ENCODE measurements at places on chromosomes 13 and 19.
A peak's percentile ranks its signal among the peaks of the same experiment; 100 is the strongest.

DNA sequence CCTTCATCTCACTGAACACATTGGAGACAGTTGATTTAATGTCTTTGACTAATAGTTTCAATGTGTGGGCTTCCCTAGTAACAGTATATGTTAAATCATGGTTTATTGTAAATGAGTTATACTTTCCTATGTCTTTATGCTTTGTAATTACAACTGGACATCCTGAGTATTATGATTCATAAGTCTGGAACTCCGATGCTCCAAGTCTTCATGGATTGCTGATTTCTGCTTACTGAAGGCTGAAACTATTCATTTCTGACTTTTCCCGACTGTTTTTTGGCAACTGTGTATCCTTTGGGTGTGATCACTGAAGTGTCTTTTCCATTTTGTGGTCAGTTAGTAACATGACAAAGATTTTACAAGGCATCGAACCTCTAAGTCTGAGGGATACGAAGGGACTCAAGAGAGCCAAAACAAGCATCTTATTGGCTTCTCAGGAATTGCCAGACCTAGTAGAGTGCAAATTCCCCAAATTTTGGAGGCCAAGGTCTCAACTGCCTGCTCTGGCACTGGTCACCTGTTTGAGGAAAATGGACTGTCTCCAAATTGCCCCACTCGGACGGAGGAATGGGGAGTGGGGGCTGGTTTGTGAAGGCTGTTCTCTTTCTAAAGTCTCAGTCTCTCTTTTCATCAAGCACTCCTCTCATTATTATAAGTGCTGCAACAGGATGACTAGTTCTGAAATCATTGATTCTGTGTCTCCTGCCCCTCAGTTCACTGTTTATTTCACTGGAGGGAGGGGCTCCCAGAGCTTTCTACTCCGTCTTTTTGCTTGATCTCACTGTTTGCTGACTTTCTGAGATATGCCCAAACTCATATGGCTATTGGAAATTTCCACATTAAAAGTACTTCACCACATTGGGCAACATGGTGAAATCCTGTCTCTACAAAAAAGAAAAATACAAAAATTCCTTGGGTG lies 20.2 kb upstream of the CD70 start:
- DNase-seq = peak; percentile 90

DNA sequence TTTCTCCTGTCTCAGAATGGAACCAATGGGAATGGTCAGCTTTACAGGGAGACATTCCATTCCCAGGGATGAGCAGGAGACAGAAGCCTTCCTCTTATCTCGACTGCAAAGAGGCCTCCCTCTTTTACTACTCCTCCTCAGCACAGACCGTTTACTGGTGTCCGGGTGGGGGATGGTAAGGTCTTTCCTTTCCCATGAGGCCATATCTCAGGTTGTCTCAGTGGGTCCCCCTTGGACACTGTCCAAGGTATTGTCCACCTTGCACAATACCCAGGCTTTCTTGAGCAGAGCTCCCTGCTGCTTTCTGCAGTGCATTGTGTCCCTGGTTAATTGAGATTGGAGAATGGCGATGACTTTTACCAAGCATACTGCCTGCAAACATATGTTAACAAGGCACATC lies 7.5 kb upstream of the ZNF808 start:
- no peak for DNase-seq

DNA sequence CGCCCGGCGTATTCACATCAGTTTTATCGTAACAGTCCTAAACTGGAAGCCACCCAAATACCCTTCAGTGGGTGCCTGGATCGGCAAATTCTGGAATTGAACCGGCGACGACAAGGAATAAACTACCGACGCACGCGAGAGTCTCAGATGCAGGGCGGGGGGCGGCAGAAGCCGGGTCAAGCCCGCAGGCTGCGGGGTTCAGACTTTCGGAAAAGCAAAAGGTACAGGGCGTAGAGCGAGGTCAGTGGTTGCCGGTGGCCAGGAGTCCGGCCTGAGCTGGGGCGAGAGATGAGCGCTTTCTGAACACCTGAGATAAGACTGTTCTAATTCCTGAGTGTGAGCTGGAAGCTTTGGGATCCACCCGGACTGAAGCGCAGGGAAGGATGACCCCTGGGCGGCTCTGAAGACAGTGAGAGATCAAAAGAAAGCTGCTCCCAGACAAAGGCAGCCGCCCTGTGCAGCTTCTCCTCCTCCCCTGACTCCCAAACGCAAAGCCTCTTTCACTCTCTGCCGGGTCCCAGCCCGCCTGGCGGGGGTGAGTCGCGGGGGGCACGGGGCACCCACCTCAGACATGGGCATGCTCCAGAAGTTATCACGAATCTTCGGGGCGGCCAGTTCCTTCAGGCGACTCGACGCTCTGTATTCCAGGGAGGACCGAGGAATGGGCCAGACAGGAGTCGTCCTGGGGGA lies 26.2 kb upstream of the MIER2 start:
- DNase-seq = no peak

DNA sequence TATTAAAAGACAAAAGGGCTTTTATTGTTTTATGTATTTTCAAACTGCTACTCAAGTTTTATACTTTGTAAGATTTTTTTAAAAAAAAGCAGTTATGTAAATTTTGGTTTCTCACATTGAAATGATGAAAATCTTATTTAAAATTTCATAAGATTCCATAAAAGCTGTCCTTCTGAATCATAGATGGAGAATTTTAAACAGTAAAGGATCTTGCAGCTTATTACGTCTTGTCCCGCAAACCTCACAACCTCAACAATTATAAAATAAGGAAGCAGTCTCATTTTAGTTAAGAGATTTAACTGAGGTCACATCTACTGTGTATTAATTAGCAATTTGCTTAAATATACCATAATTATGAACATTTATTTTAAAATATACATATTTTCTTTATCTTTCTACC lies 581.0 kb upstream of the SPRY2 start:
- DNase-seq = no peak

DNA sequence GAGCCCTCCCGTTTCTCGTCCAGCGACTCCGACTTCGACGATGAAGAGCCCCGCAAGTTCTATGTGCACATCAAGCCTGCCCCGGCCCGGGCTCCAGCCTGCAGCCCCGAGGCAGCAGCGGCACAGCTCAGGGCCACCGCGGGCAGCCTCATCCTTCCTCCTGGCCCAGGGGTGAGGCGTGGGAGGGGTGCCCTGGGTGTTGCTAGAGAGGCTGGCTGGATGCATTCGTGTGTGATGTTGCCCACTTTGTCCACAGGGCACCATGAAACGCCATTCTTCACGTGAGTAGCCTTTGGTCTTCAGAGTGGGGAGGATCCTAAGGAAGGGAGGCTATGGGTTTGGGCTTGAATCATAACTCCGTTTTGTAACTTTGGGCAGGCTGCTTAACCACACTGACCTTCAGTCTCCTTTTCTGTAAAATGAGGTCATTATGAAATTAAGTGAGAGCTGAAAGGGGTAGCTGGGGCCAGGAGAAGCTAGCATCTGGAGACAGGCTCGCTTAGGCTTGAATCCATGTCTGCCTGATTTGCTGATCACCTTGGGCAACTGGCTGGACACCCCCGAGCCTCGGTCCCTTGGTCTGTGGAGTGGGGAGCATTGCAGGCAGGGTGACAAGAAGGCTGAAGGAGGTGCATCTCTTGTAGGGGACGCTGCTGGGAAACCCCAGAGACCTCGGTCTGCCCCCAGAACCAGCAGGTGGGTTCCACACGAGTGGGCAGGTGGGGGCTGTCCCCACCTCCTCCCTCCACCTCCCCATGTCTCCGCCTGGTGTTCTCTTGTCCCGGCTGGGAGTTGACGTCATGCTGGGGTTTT lies 18.7 kb upstream of the B3GNT3 start:
- DNase-seq = no peak

DNA sequence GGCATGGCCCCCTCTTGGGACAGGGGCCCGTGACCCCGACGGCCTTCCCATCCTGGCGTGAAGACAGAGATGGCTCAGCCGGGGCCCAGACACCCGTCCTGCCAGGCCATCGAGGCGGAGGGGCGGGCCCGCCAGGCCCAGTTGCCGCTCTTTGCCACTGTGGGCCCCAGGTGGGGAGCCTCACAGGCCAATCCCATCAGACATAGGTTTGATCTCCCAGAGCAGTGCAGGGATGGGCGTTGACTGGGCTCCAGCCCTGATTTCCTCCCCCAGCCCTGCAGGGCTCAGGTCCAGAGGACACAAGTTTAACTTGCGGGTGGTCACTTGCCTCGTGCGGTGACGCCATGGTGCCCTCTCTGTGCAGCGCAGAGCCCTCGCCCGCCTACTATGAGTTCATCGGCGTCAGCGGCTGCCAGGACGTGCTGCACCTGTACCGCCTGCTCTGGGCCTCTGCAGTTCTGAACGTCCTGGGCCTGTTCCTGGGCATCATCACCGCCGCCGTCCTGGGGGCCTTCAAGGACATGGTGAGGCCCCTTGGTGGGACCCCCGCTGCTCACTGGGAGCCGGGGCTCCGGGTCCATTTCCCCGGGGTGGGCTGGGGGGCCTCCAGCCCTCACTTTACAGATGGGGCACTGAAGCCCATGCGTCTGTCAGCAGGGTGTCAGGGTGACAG lies 42.4 kb downstream of the TMEM255B start:
- DNase-seq = no peak

GRCh38 chr19:1411255-1412191 lies 4.1 kb downstream of the DAZAP1 start:
- DNase-seq = no peak

GRCh38 chr19:55383279-55384130 lies 587 bp downstream of the TMEM238 start:
- DNase-seq = no peak

DNA sequence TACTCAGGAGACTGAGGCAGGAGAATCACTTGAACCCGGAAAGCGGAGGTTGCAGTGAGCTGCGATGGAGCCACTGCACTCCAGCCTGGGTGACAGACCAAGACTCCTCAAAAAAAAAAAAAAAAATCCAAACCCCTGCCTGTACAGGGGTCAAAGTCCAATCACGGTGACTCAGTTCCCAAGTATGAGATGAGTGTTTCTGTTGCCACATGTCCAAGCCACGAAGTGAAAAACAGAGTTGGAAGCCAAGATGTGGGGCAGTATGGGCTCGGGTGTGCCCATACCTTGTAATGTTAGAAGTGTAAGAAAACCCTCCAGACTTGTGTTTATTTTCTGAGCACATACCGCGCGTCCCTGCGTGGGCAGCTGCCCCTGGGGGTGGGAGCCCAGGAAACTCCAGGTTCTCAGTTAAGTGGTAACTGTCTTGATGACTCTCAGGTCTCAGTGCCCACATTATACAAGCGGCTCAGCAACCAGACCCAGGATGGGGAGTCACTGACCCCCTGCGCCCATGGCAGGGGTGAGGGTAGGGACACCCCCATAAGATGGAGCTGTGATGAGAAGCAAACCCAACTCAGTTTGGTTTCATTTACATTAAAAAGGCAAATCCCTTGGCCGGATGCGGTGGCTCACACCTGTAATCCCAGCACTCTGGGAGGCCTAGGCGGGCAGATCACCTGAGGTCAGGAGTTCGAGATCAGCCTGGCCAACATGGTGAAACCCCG lies 1.2 kb upstream of the GPX4 start:
- DNase-seq = peak; percentile 98

GRCh38 chr13:111915104-111915551 lies 151.8 kb upstream of the SOX1 start:
- DNase-seq = no peak

- DNase-seq = no peak
Measured at GRCh38 chr13:108274718-108275117, 5.2 kb downstream of the TNFSF13B start.

DNA sequence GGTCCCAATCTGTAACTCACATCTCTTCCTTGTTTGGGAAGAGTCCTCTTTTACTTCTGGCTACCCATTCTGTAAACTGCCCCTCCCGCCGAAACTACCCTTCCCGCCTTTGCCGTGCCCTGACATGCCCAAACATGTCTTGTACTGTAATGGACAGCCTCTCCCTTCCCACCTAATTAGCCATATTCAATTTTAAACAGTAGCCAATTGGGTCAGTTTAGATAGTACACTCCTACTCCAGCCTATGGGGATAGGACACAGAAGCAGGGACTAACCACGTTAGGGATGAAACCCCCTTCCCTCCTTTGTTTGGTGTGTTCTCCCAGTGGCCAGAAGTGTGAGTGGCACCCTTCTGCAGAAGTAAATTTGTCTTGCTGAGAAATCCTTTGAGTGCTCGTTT lies 34.2 kb downstream of the SACS start:
- DNase-seq = no peak

- DNase-seq = no peak
Measured at GRCh38 chr13:90919153-90919552, 428.3 kb upstream of the MIR17HG start.

- no peak for DNase-seq
Measured at GRCh38 chr19:42421591-42422031, 5.6 kb downstream of the LIPE start.

DNA sequence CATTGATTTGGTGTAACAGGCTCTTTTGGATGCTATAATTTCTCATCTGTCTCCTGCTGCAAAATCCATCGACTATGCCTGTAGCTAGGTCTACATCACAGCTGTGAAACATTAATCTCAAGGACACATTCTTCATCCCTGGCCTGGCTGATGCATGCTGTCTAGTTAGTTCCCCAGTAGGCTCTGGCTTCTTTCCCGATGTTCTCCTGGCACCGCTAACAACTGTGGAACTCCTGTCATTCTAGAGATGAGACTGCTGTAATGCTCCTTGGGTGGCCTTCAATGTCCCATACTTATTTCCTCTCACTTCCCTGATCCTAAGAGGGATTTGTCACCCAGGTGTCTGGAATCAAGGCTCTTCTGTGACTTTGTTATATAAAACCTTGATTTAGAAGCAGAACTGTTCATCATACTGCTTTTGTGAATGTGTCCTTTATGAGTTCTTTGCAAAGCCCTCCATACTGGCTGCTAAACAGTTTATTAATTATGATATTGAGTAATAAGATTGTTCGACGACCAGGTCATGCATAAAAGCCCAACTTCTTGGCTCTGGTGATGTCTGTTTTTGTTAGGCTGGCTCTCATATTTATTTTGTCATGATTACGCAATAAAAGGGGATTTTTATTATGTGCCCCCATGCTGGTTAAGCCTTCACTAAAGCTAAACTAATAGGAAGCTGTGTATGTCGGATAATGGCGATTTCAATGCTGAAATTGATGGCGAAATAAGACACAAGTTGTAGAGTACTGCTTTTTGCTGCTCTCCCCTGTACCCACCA lies 227.5 kb downstream of the DCT start:
- DNase-seq = no peak

- DNase-seq = no peak
Measured at GRCh38 chr19:55553217-55554182, 8.2 kb upstream of the SBK3 start.

GRCh38 chr19:33263325-33264023 lies 37.8 kb upstream of the SLC7A10 start:
- no peak for DNase-seq

DNA sequence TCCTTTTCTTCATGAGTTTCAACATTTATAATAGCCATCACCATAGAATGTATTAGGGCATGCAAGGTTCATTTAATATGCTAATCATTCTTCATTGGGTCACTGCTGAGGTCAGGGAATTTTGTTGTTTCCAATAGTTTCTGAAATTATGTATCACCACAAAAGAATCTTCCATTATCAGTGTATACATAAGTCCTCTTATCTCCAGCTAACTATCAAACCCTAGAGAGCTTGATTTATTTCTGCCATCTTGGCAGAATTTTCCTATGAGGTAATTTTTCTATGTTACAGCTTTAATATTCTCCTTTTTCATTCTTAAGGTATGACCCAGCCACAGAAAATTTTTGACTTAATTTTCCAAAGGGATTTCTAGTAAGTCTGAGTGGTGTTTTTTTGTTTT lies 415.0 kb upstream of the SLITRK1 start:
- no peak for DNase-seq
